ENCODE measurements at places on chromosomes 2 and 18.

- no peak for DNase-seq
These were observed 83.8 kb downstream of the DOCK10 start for GRCh38 chr2:224958462-224958857.

GRCh38 chr2:199589306-199589705, 131.6 kb upstream of the SATB2 start:
- no peak for DNase-seq

DNA sequence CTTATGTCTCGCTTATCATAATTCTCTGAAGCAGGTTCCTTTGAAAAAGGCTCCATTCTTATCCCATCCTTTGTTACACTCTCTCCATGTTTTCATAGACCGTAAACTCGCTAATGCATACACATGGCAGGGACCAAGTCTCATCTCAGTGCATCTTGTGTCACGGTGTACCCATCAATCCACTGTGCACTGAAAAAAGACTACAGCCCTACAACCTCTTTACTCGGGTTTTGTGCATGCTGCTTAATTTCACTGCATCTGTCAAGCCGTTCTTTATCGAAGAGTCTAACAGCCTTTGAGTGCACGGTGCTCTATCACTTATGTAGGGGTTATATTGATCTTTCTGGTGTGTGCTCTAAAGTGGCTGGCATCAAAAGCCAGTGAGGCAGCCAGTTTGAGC, 302.9 kb upstream of the ERBB4 start:
- DNase-seq = no peak

GRCh38 chr2:102037681-102038080, 45.9 kb downstream of the IL1R2 start:
- DNase-seq = no peak

DNA sequence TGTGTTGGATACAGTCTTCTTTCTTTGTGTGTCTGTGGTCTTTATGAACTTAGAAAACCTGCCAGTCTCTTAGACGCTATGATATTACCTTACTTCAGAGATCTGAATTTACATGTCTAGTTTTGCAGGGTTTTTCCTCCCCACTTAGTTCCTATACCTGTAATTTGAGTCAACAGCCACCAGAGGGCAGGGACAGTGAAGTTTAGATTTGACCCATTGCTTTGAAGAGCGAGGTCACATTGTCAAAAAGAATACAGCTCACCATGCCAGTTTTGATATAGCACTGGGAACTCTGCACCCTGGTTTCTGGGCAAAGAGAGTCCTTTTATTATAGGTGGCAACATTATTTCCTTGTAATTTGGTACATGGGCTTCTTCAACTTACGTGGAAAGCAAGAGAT, 102.3 kb downstream of the MAPK4 start:
- DNase-seq = no peak

- DNase-seq = no peak
These were observed 292.9 kb downstream of the XIRP2 start for GRCh38 chr2:167181134-167181533.

Data from CD4-positive, alpha-beta T cell treated with Interleukin-4 for 1 hour (primary cell).